CD4-positive, alpha-beta T cell treated with Interleukin-2 at 100 ng/mL for 4 hours (primary cell): ENCODE measurements at places on chromosomes 13 and 19.

- no peak for DNase-seq
Observed at GRCh38 chr13:39415008-39415802, 187.8 kb downstream of the LHFPL6 start.

- DNase-seq: no peak
Observed at GRCh38 chr13:35961002-35961401, 170.2 kb downstream of the DCLK1 start.

- no peak for DNase-seq
Observed at GRCh38 chr19:7142771-7143170, 73.3 kb downstream of the ZNF557 start.

GRCh38 chr19:44332145-44332544 lies 24.3 kb downstream of the ZNF112 start:
- no peak for DNase-seq

GRCh38 chr13:38008636-38009035 lies 139.1 kb upstream of the TRPC4 start:
- no peak for DNase-seq

DNA sequence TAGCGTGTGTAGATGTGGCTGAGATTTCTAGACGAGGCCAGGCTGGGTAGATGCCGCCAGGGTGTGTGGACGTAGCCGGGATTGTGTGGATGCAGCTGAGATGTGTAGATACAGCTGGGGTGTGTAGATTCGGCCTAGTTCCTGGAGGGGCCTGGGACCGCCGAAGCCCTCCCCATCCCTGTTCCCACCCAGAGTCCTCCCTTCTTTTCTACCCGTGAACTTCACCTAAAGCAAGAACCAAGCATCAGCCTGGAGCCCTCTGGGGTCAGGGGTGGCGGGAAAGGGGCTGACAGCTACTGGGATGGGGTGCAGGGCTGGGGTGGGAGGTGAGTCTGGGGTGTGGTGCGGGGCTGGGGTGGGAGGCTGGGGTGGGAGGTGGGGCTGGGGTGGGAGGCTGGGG lies 768 bp downstream of the TMPRSS9 start:
- no peak for DNase-seq

GRCh38 chr13:112183532-112184090 lies 116.7 kb downstream of the SOX1 start:
- no peak for DNase-seq

- no peak for DNase-seq
Observed at GRCh38 chr13:97122381-97122996, 99.6 kb upstream of the MBNL2 start.

DNA sequence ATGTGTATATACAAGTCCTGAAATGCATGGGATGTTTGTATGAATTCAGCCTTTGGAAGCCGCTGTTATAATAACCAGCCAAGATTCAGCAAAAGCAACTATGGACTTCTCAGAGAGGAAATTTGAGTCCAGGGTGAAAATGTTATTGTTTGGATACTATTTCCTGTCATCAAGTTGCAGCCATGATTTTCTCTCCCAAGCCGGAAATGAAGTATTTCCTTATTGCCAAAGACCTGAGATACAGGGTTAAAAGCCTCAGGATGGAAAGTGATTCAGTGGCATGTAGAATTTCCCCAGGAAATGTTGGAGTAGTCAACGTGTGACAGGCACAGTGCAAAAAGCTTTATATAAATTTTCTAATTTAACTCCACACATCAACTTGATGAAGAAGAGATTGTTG lies 133.9 kb downstream of the IRS2 start:
- no peak for DNase-seq

DNA sequence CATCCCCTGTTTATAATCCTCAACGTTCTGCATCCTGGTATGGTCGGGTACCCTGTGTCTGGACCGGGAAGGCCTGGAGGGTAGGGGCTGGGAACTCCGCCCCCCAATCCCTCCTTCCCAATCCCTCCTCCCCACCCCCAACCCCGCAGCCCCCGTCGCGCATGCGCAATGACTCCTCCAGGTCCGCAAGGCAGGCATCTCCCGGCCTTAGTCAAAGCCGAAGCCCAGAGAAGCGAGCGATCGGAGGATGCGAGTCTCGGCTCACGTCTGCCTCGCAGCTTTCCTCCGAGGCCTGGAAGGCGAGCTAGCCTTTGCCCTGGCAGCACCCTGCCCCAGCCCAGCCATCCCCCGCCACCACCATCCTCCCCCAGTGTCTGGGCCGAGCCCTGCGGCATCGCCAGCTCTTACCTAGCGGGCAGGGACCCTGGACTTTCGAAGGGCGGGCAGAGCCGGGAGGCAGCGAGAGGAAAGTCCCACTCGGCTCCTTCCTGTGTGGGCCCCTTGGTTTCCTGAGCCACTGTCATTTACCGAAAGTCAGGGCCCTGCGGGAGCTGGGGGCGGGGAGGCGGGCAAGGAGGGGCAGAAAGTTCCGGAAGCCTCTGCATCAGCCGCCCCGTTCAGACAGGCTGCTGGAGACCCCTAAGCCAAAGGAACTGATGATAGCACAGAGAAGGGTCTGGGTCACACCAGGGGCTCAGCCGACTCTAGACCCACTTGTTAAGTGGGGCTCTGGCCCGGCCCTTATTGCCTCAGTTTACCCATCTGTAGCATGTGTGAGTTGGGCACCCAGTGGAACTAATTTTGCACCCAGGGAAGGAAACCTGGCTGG lies at the start of gene JAK3:
JAK3 (minus strand) TSS at position 445 of the 829 bp plus-strand sequence. CDS start 3,565 bp downstream, outside the sequence.
- DNase-seq: peak; percentile 82

- DNase-seq: no peak
Observed at GRCh38 chr13:84574851-84575250, 692.6 kb upstream of the SLITRK1 start.

- DNase-seq: no peak
Observed at GRCh38 chr13:46844431-46844830, 47.5 kb upstream of the ESD start.

DNA sequence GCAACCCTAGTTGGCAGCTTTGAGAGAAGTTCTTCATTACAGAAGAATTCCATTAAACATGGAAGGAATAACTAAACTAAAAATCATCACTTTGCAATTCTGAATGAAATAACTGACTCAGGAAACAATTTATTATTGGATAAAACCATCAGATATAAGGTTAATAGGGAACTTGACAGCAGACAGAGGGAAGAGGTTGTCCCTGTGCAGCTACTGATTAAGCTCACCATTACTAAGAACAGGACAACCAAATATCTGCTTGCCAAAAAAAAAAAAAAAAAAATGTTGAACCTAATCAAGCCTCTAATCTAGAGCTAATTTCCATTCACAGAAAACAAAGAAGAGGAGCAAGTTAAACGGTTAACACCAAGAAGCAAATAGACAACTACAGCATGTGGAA lies 12.8 kb downstream of the N4BP2L2 start:
- DNase-seq: no peak

DNA sequence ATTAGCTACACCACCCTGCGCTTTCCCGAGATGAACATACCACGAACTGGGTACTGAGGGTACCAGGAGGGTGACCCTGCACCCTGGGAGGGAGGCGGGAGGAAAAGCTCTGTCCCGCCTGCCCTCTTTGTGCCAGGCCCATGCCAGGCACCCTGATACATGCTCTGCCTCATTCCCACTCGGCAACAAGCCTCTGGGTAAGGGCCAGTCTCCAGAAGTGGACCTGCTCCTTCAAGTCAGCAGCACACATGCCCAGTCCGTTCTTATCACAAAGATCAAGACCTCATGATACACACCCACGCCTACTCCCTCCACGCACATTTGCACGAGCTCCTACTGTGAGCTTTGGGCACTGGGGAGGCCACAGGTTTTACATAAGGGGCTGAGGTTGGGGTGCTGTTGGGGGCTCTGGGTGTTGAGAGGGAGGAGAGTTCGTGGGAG lies 2.0 kb upstream of the FFAR1 start:
- DNase-seq: no peak

DNA sequence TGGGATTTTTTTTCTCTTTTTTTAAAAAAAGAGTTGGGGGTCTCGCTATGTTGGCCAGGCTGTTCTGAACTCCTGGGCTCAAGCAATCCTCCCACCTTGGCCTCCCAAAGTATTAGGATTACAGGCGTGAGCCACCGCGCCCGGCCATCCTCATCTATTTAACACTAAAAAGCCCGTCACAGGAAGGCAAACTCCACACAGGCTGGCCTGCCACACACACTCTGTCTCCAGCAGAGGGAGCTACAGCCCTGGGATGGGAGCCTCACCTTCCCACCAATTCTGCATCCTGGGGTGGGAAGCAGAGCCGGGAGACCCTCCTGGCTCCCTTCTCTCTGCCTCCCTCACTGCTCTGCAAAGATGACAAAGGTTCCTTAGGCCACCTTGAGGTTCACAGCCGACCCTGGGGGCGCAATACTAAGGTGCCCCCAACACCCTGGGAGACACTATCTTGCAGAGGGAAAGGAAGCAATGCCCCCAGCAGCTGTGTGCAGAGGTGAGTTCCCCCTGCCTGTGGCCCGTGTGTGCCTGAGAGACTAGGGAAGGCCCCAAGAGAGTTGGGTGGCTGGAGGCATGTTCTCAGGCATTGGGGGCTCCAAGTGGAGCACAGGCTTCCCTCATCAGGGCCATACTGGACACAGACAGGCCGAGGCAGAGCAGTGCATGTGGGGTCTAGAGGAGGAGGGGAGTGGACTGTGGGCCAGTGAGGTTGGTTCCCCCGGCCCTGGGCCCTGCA lies 27.4 kb upstream of the TIMM44 start:
- DNase-seq: peak; percentile 8

GRCh38 chr13:44989941-44990340 lies 603 bp downstream of the GPALPP1 start:
- DNase-seq: no peak

- no peak for DNase-seq
Observed at GRCh38 chr19:4980067-4980466, 11.2 kb downstream of the KDM4B start.

DNA sequence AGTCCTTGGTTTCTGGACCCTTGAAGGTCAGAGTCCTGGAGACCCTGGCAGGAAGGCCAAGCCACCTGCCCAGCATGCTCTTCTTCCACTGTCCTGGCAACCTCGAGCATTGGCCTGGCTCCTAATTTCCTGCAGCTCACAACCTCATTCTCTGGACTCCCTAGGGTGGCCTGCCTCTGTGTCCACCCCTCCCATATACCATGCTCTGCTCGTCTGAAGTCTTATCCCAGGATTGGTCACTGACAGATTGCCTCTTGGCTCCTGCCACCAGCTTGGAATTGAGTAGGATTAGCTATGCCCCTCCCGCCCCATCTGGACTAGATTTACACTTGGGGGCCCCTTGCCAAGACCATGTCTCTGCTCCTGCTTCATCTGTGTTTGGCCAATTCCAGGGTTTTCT lies 17.1 kb upstream of the WASF3 start:
- no peak for DNase-seq

GRCh38 chr13:73069206-73069805 lies 10.5 kb downstream of the KLF5 start:
- no peak for DNase-seq

- DNase-seq: no peak
Observed at GRCh38 chr13:95485045-95485517, 67.4 kb upstream of the CLDN10 start.

DNA sequence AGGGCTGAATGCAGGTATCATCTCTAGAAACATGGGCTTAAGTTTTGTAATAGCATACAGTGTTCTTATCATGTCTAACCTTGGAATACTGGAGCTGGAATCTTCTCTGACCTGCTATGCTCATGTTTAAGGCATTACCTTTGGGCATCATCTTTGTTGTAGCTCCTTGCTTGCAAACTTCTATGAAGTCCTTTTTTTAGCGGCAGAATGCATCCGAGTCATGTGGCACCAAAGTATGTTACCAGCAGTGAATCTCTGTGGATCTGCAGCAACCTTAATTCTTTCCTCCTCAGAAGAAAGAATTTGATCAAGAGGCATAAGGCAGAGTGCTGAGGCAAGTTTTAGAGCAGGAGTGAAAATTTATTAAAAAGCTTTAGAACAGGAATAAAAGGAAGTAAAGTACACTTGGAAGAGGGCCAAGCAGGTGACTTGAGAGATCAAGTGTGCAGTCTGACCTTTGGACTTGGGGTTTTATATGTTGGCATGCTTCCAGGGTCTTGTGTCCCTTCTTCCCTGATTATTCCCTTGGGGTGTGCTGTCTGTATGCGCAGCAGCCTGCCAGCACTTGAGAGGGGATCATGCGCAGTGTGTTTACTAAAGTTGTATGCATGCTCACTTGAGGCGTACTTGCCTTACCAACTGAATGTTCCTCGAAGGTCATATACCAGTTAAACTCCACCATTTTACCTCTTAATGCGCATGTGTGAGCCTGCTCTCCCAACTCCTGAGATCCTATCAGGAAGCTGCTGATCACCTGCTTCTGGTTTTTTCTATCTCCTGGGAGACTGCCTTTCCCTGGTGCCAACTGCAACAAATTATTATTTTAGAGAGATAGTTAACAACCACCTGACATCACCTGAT lies 115.5 kb downstream of the LACC1 start:
- DNase-seq: no peak

DNA sequence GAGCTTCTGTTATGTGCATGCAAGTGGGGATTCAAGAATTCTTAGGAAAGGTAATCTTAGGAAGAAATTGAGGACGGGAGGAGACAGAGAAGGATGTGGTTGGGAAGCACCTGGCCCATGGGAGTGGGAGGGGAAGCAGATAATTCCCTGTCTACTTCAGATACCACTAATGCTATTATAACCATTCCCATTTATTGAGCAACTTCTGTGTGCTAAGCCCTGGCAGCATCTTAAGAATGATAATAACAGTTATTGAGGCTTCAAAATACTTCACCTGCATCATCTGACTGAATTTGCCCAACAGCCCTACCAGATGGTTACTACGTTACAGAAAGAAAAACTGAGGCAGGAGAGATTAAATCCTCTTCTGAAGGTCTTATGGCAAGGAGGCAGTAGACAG lies 1.4 kb downstream of the EPS8L1 start:
- no peak for DNase-seq

- no peak for DNase-seq
Observed at GRCh38 chr13:31797154-31797775, 57.9 kb downstream of the RXFP2 start.

DNA sequence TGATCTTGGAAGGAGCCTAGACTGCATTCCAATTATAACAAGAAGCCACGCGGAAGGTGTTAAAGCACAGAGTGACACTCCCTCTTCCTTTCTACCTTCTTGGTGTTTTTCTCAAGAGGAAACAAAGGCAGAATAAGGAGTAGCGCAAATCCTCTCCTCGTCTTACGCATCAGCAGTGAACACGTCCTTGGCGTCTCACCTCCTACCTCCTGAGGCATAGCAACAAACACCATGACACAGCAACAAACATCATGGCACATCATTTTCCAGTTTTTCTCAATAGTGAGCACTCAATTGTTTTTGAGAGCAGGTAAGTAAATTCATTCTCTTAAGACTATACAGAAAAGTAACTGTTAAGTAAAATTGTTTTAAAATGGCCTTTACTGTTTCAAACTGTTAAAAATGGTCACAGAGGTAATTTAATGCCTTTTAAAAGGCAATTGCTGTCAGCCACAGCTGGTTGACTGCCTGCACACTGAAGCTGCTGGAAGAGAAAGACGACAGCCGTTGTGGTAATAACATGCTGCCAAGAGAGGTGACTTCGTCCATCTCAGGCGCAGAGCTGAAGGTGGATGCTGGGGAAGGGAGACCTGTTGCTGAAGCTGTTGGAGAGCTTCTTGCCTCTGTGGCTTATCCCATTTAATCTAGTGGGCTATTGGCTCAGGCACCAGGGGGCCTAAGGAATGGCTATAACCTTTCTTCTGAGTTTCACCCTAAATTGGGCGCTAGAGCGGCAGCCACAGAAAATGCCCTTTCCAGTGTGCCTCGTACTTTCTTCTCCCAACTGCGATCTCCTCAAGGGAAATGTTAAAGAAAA lies 703.7 kb downstream of the UQCRFS1 start:
- DNase-seq: no peak

GRCh38 chr13:107715496-107715895 lies 499.8 kb downstream of the LIG4 start:
- DNase-seq: no peak

GRCh38 chr19:10114651-10115391 lies 3.3 kb downstream of the P2RY11 start:
- no peak for DNase-seq
